ENCODE measurements at places on chromosomes 5 and 9.

DNA sequence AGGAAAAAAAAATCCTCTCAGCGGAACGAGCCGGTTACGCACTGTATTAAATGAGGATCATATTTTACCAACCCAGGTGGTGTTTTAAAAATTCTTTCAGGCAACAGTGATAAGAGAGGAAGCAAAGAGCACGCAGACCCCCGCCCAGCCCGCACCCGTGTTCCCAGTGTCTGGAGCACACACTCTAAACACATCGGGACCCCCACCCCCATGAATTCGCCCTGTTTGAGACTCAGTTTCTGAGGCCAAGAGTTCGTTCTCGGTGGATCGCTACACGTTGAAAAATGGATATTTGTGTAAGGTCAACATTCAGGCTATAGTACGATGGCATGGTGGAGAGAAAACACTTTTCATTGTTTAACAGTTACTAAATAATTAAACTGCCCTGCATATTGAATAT, 196.3 kb downstream of the MEF2C start:
- no peak for DNase-seq

GRCh38 chr5:170067574-170068170, 38.0 kb upstream of the FOXI1 start:
- no peak for DNase-seq

GRCh38 chr5:161530700-161531099, 15.8 kb downstream of the GABRB2 start:
- no peak for DNase-seq

- no peak for DNase-seq
Measured at GRCh38 chr5:113354055-113354454, 80.7 kb downstream of the TSSK1B start.

- no peak for DNase-seq
Measured at GRCh38 chr9:7811677-7812076, 12.1 kb upstream of the DMAC1 start.

DNA sequence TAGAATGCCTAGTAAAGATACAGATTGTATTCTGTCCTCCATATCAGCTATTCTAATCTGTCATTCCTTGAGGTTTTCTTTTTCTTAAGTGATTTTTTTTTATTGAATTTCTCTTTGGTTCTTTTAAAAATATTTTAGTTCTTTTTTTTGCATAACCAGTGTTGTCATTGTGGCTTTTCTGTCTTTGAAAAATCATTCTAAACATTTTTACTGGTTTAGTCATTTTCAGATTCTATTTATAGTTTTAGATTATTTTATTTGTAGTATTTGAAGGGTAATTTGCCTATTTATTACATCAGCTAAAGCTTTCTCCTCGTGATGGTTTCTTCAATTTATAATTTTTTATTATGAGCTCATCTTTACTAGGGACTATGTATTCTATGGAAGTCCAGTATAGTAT, 78.1 kb downstream of the NDUFAF2 start:
- DNase-seq: no peak

GRCh38 chr9:110583237-110583636, 3.7 kb upstream of the SVEP1 start:
- no peak for DNase-seq

DNA sequence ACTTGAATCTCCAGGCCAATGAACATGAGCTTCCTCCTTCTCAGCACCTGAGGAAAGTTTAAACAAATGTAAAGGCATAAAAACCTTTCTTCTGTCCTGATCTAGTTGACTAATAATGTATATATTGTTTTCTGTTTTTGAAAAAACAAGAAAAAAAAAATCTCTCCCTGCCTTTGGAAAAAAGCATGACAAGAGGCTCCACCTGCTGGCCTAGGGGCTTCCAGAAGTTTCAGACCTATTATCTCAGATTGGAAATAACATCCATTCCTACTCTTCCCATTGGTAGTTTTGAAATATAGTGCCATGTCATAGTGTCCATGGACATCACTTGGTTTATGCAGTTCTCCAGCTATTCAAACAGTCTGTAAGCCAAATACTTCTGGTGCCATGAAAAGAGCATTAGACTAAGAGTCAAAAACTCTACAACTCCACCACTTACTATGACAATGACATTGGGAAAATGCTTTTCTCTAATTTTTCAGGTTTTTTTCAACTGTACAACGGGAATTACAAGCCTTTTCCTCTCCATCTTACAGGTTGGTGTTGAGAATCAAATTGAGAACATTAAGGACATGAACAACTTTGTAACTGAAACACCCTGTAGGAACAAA, 409.6 kb upstream of the MPDZ start:
- DNase-seq: no peak

- DNase-seq: no peak
Measured at GRCh38 chr5:2817031-2817603, 65.6 kb upstream of the IRX2 start.

Data from activated T-cell treated with anti-CD3 and anti-CD28 coated beads, Interleukin-2, amount 50 U/mL, for 72 hours (primary cell).